ENCODE measurements at places on chromosomes 7 and 10.

GRCh38 chr7:105874055-105874454, 2.3 kb downstream of the ATXN7L1 start:
- DNase-seq: no peak

- DNase-seq: no peak
Measured at GRCh38 chr10:113711142-113711541, 31.4 kb downstream of the CASP7 start.

- no peak for DNase-seq
Measured at GRCh38 chr7:41163991-41164390, 538.9 kb downstream of the INHBA start.

GRCh38 chr7:45698303-45699014, 124.3 kb downstream of the ADCY1 start:
- no peak for DNase-seq

DNA sequence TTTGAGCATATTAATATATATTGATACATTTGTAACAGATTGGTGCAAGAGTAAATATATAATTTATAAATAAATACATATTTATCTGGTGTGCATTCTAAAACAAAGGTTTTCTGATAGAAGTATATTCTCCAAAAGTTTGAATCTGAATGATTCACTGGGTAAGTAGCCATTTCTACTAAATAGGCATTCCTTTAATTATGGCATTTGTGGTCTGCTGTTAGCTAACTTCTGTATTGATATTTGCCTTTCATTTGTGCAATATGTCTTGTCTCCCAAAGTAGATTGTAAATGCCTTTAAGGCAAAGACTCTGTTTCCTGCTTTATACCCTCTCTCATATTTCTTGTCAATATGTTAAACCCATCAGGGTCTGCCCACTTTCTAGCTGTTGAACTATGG, 11.1 kb upstream of the ARID5B start:
- DNase-seq: no peak

GRCh38 chr10:68067029-68067428, 8.1 kb downstream of the HERC4 start:
- DNase-seq: no peak

GRCh38 chr10:29811751-29812427, 177.1 kb upstream of the SVIL start:
- peak; percentile 59 for DNase-seq

DNA sequence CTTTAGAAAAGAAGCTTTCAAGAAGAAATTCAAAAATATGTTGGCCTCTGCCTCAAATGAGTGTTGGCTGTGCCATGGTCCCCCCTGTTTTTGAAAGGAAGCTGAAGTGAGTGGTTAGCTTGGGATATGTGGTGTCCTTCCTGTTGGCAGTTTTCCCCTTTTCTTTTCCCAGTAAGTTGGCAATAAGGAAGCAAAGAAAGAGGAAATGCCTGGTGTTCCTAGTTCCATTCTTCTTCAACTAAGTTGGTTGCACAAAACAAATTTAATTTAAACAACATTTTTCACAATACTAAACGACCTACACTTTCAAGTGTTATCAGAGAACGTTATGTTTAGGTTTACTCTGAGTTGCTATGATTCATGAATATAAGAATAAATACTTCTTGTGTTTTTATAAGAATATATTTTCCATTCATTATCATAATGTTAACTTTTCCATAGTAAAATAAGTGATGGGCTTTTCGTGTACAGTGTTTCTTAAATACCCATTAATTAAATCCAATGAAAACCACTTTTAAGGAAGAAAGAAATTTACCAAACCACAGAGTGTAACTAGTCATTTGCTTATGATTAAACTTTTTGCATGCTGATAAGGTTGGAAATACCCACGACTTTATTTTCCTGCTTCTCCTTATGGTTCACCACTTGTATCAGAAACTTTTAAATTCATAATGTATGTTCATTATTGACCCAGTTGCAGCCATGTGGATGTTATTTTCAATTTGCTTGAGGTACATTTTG, 7.7 kb downstream of the HDAC9 start:
- DNase-seq: no peak

GRCh38 chr10:96922978-96923948, 91.2 kb downstream of the LCOR start:
- no peak for DNase-seq

- no peak for DNase-seq
Measured at GRCh38 chr10:75097666-75098285, 13.7 kb upstream of the SAMD8 start.

- no peak for DNase-seq
Measured at GRCh38 chr7:3172768-3173280, 128.2 kb upstream of the SDK1 start.

DNA sequence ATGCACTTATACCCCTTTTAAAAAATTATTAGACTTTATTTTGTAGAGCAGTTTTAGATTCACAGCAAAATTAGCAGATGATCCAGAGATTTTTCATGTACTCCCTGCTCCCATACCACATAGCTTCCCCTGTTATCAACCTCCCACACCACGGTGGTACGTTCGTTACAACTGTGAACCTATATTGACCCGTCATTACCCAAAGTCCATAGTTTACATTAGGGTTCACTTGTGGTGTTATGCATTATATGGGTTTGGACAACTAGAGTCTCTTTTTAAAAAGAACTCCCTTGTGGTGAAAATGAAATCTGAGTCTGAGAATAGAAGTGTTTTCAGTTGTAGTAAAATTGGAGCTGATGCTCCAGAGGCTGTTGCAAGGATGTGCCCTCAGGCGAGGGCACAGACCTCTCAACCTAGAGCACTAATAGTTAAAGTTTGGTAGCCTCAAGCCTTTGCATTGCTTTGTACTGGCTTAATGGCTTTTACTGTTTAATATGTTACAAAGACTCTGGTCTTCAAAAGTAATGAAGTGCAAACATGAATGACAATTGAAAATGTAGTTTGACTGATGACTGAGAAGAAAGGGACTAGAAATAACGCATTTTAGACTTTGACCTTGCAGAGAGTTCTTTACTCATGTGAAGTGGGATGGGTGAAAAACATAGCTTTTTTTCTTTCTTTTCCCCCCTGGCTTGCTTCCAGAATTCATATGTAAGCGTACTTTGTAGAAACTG, 30.6 kb upstream of the CSTF2T start:
- DNase-seq: no peak

- no peak for DNase-seq
Measured at GRCh38 chr7:144824360-144824759, 11.5 kb downstream of the TPK1 start.

DNA sequence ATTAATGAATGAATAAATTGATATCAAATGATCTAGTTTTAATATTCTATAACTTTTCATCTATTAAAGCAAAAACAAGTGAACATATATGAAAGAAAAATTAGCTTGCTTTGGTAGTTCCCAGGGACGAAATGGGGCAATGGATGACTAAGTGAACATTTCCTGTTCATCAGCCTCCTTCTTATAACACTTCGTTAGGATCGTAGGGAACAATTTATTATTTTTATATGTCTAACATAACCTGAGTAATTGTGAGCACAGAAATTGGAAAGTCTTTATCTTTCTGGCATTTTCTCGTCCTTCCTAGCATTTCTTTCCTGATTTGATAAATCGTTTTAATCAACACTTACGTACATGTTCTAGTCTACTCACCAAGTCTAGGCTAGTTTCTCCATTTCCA, 59.1 kb upstream of the PPP1R3C start:
- DNase-seq: no peak

DNA sequence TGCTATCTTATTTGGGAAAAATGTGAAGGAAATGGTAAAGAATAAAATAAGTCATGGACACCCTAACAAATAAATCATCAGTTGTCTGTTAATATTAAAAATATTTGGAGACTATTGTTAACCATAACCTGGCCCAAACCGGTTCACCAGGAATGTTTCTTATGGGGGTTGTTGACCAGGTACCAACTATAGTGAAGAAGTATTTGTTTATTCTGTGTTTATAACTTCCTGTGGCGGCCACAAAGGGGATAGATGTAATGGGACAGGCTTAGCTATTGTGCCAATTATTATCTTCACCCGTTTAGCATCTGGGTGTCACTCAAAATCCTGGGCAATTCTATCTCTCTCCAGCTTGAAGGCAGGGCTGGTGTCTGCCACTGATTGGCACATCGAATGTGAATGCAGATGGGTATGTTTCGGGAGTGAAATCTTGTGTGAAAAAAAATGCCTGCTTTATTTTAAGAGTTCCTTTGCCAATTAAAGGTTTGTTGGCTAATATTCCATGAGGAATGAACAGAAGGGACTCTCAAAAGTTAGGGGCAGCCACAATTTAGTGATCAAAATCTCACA, 500.9 kb downstream of the ARL4A start:
- no peak for DNase-seq

DNA sequence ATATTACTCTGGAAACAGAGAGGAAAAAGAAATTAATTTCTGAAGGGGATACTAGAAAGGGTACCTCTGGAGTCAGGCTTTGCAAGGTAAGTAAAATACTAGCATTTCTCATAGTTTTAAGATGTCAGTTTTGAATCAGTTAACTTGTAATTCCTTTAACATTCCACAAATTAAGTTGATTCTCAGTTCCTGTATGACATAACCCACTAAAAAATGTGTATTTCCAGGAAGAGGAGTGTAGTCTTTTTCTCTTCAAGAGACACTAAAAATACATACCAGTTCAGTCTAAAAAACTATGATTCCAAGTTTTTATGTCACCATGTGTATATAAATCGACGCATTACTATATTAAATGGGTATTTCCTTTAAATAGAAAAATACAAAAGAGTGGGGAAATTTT, 113.2 kb downstream of the CDK6 start:
- no peak for DNase-seq

GRCh38 chr7:139602143-139602722, 78.7 kb downstream of the CLEC2L start:
- no peak for DNase-seq

- no peak for DNase-seq
Measured at GRCh38 chr10:99297033-99297432, 32.1 kb upstream of the CNNM1 start.

- no peak for DNase-seq
Measured at GRCh38 chr10:59383436-59383835, 21.1 kb upstream of the FAM13C start.

DNA sequence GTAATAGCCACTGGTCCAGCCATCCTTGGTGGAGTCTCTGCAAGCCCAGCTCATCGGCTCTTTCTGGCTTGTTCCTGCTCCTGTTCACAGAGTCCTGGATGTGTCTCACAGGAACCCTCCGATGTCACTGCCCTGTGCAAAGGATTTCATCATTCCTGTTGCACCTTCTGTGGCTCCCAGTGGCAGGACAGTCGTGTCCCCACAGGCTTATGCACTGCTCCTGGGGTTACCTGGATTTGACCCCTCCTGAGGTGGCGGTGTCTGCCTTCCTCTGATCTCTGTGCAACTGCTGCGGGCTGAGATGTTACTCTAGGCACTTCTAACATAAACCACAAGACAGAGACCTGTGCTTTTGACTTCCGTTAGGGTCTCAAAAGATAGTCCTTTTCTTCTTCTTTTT, 30.6 kb downstream of the APBB1IP start:
- DNase-seq: no peak

DNA sequence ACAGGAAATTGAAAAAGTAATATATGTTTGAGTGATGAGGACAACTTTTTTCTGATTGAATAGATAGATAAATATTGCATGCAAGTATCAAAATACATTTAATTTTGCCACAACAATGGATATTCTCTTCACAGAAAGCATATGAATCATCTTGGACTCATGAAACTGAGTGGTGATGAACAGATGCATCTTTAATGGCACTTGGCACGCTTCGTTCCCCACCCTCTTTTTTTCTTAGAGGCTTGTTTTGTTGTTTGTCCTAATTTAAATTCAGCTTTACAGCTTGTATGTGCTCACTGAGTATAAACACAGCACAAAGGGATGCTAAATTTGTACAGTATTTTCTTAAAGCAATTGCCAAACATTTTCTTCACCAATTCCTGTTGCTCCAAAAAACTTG, 145.0 kb upstream of the YAE1 start:
- no peak for DNase-seq

DNA sequence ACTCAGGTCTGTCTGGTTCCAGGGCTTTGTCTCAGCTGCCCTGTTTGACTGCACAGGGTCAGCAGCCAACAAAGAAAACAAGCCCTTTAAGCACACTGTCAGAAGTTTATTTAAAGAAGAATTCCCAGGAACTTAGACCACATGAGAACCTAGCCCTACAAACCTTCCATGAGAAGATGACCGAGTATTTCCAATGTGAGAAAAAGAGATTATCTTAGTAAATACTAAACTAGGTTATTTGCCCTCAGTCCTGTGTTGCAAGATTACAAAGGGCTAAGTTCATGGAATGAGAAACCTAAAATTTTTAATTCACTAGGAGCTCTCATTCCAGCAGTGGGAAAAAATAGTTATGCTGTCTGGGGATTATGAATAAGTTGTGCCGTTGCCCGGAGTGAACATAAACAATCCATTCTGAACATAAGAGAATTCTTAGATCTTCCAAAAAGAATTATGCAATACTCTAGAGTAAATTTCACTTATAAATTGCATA, 46.7 kb downstream of the NOC3L start:
- peak; percentile 86 for DNase-seq

DNA sequence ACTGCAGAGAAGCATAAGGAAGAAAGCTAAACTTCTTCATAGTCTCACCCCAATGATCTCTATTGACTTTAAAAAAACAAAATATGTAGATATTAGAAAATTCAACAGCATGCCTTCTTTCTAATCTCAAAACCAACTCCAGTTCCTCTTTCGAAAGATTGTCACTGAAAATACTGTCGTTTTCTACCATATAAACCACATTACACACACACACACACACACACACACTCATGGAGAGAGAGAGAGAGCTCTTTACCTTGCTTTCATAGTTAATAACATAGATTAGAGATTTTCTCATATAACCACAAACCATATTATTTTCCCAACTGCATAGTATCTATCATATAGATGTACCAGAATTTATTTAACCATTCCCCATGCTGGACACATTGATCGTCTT, 296.2 kb upstream of the MGMT start:
- DNase-seq: no peak

GRCh38 chr7:4801839-4802231, 26.4 kb downstream of the AP5Z1 start:
- DNase-seq: no peak

DNA sequence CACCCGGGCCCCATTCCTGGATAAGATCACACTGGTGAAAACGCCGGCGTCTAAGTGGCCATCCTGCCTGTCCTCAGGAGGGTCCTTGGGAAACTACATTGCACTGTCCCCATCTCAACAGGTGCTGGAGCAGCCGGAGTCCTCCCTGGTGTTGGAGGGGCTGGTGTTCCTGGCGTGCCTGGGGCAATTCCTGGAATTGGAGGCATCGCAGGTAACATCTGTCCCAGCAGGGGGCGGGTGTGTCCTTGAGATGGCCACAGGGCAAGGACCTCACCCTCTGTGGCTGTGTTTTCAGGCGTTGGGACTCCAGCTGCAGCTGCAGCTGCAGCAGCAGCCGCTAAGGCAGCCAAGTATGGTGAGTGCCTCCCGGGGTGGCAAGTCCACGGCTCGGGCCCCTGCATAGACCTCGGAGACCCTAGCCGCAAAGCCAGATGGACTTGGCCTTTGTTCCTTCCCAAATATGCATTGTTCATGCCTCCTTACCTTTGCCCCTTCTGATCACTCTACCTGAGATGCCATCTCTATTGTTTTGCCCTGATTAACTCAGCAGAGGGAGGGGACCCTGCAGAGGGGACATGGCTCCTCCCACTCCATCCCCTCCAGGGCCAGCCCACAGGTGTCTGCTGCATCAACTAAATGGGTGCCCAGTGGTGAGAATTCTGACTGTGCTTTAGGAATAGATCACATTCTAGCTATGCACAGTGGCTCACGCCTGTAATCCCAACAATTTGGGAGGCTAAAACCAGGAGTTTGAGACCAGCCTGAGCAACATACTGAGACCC, 23.8 kb downstream of the ELN start:
- no peak for DNase-seq

GRCh38 chr7:102305414-102306268, 19.0 kb downstream of the SH2B2 start:
- DNase-seq: no peak

All from muscle of arm (tissue), 14 donors.